ENCODE measurements at places on chromosomes 1 and 21.

DNA sequence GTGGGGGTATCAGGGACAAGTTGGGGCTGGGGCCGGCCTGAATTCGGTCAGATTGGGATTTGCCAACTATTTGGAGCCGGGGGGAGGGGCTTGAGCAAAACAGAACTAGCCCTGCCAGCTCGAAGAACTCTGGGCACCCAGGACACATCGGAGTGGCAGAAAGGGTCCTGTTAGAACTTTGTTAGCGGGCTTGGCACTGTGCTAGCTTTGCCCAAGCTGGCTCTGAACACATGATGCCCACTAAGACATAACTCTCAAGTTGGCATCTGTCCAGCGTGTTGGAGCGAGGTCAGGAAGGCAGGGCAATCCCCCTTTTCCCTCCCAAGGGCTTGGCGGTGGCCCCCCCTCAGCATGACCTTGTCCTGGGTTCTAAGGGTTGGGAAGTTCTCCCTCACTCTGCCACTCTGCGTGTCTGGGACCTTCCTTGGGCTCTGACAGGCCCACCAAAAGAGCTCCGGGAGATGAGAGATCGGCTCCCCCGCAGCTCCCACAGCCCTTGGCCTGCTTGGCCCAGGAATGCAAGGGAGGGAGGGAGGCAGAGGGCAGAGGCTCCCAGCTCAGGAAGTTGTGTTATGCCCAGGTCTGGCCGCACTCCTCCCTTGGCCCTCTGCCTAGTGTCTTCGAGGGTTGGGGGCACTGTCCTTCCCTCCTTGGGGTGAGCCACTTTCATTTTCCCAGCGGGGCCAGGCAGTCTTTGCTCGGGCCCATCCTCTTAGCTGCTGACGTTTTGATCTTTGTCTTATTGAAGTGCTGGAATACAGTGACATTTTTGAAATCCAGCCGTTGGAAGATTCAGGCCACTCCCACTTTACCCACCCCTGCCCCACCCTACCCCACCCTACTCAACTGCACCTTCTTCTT, 1.2 kb downstream of the LMNA start:
- DNase-seq: no peak

- DNase-seq: no peak
Measured at GRCh38 chr1:1304331-1305299, 3.1 kb downstream of the ACAP3 start.

- no peak for DNase-seq
Measured at GRCh38 chr1:156099282-156099681, 15.2 kb upstream of the LMNA start.

DNA sequence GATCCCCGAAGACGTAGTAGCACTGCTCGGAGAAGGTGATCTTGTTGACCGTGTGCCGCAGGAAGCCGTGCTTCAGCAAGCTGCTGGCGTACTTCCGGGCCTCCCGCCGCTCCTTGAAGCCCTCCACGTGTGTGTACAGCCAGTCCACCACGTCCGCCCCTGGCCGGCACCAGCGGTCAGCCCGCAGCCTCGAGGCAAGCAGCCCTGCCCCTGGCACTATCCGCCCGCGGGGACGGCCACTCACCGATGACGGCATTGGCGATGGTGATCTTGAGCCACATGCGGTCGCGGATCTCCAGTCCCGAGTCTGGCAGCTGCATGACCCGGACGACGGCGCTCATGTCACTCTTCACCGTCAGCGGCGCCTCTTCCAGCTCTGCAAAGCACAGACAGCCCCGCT, 7.2 kb downstream of the TAS1R3 start:
- DNase-seq: no peak

GRCh38 chr1:233113009-233113879, 162.8 kb downstream of the NTPCR start:
- DNase-seq: no peak

GRCh38 chr21:44974676-44975075, 34.8 kb downstream of the SLX9 start:
- no peak for DNase-seq

- DNase-seq: no peak
Measured at GRCh38 chr21:41316200-41317062, at the start of gene FAM3B. Gene FAM3B, plus strand, starts transcription at chr21:41316801. Its CDS starts 79 bp downstream, at chr21:41316880.

DNA sequence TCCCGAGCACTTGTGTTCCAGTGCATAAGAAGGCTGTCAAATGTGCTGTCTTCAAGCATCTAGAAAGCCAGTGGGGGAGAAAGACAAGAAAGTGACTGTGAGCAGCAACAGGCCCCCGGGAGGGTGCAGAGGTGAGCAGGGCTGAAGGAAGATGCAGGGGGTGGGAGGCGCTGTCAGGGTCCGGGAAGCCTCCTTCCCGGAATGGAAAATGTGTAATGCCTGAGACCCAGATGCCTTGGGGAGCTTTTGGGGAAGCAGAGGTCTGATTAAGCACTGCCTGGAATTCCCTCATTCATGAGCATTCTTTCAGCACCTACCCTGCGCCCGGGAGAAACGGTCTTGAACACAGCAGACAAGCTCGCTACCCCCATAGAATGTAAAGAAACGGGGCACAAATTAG, 1.3 kb downstream of the NPHP4 start:
- no peak for DNase-seq

DNA sequence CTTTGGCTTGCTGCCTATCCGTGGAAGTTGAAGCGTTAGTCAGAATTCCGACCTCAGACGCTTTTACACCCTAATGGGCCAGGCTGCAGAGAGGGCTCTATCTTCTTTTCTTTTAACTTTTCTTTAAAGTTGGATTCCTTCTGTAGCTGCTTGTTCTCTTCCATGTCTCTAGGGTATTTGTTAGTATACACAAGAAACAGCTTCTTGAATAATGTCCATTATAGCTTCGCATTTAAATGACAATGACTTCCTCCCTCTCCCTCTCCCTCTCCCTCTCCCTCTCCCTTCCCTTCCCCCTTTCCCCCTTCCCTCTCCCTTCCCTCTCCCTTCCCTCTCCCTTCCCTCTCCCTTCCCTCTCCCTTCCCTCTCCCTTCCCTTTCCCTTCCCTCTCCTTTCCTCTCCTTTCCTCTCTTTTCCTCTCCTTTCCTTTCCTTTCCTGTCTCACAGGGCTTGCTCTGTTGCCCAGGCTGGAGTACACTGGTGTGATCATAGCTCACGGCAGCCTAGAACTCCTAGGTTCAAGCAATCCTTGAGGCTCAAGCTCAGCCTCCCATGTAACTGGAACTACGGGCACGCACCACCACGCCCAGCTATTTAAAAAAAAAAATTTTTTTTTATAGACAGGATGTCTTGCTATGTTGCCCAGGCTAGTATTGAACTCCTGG, 33.0 kb downstream of the RIPPLY3 start:
- DNase-seq: no peak

GRCh38 chr1:96723377-96723776, 1.8 kb downstream of the PTBP2 start:
- no peak for DNase-seq

DNA sequence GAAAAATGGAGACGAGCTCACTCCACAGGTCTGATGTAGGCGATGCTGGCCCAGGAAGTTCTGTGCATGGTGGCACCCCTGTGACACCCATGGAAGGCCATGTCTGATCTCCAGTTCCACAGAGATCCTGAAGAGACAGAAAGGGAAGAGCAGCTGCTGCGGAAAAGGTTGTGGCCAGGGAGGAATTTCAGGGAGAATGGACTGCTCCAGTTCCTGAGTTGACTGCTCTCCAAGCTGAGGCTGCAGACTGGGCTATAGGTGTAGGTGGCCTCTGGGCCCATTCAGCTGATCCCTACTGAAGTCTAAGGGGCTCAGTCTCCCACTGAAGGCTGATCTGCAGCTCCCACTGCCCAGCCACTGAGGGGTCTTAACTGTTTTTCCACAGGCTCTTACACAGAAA, 89.2 kb downstream of the ETS2 start:
- DNase-seq: no peak

GRCh38 chr1:29282924-29283803, 46.8 kb downstream of the PTPRU start:
- no peak for DNase-seq

DNA sequence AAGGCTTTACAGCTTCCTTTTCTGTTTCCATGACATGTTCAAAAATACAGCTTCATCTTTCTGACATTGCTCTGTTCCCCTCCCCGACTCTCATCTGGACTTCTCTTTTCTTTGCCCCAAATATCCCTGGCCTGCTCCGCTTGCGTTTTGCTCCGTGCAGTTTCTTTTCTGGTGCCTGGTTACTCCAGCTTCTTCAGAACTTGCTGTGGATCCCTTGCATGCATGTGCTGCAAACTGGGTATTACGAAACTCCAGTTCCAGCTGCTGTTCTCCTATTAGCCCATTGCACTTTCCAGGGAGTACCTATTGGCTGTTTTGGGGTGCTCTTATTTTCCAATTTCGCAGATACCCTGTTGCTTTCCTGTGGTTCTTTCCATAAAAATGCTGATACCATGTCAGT, 9.9 kb upstream of the NDC1 start:
- DNase-seq: no peak

Measured in cortex of kidney (tissue), 1 donor.